ENCODE measurements at places on chromosomes 12 and 14.
A peak's percentile ranks its signal among the peaks of the same experiment; 100 is the strongest.

- no peak for DNase-seq
These were observed 2.6 kb downstream of the NT5DC3 start for GRCh38 chr12:103838254-103838914.

DNA sequence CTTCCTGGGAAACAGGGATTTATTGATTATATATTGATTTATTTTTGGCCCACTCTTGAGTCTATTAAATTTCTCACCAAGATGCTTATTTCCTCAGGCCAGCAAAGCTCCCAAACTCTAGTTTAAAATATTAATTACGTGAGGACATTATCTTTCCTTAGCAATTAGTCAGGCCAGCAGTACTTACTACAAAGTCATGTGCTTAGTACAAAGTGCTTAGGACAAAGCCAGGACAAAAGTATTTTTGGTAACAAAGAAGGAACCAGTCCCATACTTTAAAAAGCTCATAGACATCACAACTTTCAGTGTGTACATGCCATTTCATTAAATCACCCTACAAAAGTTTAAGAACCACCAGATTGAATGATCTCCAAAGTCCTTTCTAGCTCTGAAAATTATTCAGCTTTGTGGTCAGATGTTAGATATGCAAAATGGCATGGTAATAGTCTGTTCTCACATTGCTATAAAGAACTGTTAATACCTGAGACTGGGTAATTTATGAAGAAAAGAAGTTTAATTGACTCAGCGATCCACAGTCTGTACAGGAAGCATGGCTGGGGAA lies 94.7 kb upstream of the PWP1 start:
- DNase-seq, result no peak

DNA sequence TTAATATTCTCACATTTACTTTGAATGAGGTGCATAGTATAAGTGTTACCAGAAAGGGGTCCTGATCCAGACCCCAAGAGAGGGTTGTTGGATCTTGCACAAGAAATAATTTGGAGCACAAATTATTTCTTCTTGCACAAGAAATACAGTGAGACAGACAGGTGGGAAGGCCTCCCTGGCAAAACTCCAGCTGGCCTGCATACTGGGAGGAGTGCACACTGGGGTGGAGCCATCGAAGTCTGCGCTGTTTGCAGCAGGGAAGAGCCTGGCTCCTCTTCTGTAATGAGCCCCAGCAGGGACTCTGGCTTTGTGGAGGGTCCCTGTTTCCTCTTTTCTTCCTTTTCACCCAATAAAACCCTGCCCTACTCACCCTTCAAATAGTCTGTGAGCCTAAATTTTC lies 141.6 kb downstream of the GLT1D1 start:
- no peak for DNase-seq

- no peak for DNase-seq
These were observed 54.1 kb downstream of the EP400 start for GRCh38 chr12:132003846-132004245.

- no peak for DNase-seq
These were observed 101.8 kb downstream of the PHETA1 start for GRCh38 chr12:111267144-111267543.

DNA sequence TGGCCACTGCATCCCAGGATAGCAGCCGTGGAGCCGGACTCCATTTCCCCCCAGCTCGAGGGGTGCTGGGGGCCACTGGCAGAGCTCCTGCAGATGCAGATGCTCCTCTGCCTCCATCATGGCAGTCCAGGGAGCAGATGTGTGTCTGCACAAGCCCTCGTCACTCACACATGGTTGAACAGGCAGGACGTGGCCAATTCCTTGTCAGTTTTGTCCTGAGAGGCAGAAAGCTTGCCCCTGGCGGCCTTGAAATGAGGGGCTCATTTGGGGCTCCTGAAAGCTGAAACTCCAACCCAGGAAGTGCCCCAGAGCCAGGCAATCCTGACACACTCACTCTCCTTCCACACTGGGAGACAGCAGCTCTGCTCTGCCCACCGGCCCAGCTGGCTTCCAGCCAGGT lies 100.9 kb upstream of the C14orf180 start:
- DNase-seq, result no peak

GRCh38 chr12:104339663-104340062 lies 36.1 kb downstream of the EID3 start:
- no peak for DNase-seq

DNA sequence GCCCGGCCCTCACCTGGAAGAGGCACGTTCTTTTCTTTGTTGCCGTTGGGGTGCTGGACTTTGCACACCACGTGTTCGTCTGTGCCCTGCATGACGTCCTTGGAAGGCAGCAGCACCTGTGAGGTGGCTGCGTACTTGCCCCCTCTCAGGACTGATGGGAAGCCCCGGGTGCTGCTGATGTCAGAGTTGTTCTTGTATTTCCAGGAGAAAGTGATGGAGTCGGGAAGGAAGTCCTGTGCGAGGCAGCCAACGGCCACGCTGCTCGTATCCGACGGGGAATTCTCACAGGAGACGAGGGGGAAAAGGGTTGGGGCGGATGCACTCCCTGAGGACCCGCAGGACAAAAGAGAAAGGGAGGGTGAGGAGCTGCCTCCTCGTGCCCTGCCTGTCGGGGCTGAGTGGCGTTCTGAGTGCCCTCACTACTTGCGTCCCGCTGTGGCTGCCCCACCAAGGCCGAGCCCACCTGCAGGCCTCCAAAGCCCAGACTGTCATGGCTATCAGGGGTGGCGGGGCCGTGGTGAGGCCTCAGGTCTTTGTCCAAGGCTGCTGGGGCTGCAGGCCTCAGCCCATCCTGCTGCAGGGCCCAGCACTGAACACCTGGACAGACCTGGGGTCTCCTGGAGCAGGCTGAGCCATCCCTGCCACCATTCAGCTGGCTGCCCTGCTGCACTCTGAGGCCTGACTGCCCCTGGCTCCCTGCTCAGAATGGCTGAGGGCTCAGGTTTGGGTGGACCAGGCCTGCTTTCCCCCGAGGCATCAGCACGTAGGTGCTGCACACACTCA lies 329.7 kb downstream of the TMEM121 start:
- DNase-seq, result peak; percentile 72

DNA sequence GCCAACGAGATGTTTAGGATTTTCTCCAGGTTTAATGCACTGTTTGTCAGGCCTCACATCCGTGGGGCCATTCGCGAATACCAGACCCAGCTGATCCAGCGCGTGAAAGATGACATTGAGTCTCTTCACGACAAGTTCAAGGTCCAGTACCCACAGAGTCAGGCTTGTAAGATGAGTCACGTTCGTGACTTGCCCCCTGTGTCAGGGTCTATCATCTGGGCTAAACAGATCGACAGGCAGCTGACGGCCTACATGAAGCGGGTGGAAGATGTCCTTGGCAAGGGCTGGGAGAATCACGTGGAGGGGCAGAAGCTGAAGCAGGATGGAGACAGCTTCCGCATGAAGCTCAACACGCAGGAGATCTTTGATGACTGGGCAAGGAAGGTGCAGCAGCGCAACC lies 21.6 kb downstream of the DYNC1H1 start:
- DNase-seq, result no peak

DNA sequence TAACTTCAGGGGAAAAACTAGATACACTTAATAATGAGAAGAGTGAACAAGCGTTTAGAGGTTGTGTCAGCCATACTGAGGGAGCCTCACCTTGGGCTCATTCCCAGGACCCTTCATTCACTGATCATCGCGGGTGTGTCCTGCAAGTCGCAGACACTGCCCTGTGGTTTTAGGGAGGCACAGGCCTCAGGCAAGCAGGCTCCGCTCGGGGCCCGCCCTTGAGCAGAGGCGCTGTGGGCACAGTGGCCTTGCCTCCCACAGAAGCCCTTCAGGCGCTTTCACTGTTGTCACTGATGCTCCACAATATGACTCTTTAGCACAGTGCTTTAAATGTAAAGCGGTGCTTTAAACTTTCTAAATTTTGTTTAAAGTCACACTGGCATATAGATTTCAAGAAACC lies 67.4 kb downstream of the DDX51 start:
- DNase-seq, result no peak

DNA sequence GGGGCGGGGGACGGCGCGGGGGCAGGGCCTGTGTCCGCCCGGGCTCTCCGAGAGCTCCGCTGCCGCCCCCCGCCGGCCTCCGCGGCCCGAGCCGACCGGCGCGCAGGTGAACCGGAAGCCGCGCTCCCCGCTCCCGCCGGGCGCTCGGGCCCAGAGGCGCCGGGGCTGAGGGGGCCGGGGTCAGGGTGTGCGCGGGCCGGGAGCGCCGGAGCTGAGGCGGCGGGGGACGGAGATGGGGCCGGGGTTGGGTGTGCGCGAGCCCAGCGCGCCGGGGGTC lies 431 bp downstream of the HIP1R start:
- DNase-seq, result peak; percentile 84

DNA sequence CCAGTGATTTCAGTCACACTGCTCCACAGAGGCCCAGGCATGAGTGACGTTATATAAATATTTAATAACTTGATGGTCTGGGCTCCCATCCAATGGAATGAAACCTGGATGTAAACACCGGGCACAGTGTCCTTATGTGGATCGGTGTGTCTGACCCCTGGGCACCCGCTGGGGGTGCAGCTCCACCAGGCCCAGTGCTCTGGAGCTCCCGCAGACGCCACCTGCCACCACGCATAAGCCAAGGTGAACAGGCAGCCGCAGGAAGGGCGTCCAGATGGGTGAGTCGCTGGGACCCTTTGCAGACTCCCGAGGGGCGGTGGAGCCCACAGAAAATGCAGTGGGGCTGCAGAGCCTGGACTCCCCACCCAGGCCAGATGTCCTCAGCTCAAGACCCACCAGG lies 121.6 kb downstream of the SCARB1 start:
- no peak for DNase-seq

DNA sequence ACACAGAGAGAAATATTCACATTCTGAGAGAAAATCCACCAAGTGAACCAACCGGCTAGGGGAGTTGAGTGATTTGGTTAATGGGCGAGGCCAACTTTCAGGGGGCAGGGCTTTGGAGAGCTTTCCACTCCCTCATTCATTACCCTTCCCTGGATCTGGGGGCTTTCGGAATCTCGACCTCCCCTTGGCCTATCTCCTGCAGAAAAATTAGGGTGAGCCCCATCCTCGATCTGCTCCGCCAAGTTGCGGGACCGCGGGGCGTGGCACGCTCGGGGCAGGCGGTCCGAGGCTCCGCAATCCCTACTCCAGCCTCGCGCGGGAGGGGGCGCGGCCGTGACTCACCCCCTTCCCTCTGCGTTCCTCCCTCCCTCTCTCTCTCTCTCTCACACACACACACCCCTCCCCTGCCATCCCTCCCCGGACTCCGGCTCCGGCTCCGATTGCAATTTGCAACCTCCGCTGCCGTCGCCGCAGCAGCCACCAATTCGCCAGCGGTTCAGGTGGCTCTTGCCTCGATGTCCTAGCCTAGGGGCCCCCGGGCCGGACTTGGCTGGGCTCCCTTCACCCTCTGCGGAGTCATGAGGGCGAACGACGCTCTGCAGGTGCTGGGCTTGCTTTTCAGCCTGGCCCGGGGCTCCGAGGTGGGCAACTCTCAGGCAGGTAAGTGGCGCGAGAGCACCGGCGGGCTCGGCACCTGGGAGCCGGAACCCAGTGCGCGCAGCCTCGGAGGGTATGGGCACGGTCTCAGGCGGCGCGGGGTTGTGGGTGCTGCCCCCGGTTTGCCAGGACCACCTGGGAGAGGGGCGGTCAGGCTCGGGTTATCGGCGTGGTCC lies at the start of gene ERBB3:
Gene ERBB3, plus strand, starts transcription at position 443 of the 833 bp plus-strand sequence. Its CDS starts 136 bp downstream, at position 579.
- peak; percentile 77 for DNase-seq

GRCh38 chr12:3491938-3492792 lies 1.2 kb downstream of the PRMT8 start:
- no peak for DNase-seq

- no peak for DNase-seq
These were observed 3.8 kb upstream of the SDSL start for GRCh38 chr12:113418213-113418879.

DNA sequence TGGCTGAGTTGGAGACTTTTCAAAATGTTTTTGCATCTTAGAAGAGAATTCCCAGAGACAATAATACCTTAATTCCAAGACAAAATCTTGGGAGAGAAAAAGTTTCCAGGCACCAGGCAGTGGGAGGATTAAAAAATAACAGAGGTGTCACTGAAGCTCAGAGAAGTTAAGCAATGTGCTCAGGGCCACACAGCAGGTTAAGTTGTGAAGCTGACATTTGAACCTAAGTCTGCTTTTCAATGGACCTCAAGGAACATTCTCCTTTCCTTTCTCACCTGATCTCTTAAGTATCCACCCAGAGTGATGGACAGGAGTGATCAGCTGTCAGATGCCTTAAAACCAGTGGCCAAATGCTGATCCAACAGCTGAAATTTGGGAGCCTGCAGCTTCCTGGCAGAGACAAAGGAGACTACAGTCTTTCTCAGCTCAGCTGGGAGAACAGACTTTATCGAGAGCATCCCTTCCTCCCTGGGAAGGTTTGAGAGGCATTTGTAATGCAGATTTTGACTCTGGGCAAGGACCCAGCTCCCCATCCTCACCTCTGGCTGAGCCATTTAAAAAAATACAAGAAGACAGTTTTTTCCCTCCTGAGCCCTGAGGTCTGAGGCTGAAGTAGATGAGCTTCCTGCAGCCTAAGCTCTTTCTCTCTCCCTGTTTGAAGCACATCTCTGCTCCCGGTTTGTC lies 174.9 kb upstream of the RPH3A start:
- no peak for DNase-seq

- no peak for DNase-seq
These were observed 21.7 kb downstream of the XRCC3 start for GRCh38 chr14:103693515-103693914.

GRCh38 chr14:56293506-56293905 lies 175.3 kb downstream of the PELI2 start:
- DNase-seq, result no peak

DNA sequence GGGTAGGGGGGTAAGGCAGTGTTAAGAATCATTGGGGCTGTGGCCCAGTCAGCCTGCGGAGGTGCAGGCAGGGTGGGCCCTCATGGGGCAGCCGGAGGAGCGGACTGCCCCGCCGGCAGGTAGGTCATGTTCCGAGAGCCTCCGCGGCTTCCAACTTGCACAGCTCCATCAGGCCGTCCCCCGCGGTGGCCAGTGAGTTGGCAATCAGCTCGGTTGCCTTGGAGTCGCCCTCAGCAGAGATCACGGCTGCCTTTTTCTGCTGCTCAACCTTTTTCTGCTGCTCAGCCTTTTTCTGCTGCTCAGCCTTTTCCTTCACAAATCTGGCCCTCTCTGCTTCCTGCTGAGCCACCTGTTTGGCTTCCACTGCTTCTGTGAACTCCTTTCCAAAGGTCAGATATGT lies 41.1 kb upstream of the CSRNP2 start:
- no peak for DNase-seq

DNA sequence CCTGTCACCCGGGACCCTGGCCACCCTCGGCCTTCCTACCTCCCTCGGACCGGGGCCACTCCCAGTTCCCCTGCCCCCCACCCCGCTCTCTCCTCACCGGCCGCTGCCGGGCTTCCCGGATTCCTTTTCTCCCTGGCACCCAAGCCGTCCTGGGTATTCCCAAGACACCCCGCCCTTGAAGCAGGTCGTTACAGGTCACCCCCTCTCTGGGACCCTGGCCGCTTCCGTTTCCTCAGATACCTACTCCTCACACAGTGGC lies 493 bp downstream of the NUMB start:
- DNase-seq, result peak; percentile 91

All from lower leg skin (tissue), 4 donors.